ENCODE measurements at places on chromosomes 1 and 21. TPM values are rescaled to one million over a fixed set of nuclear protein-coding genes. Genes with fewer than 3 reads are reported as not detected.

The REG4 gene
- 0.15 TPM for polyA plus RNA-seq

The CFAP298 gene
- polyA plus RNA-seq, result 19.8 TPM

The LCE1A gene
- polyA plus RNA-seq, result not detected

The CACNA1S gene
- not detected for polyA plus RNA-seq

The NTNG1 gene
- not detected for polyA plus RNA-seq

The GPX7 gene
- polyA plus RNA-seq, result 3.9 TPM

The FAM72B gene
- 0.37 TPM for polyA plus RNA-seq

The TBX19 gene
- polyA plus RNA-seq, result 0.42 TPM

The TPTE gene
- not detected for polyA plus RNA-seq

The FAM3B gene
- 0.72 TPM for polyA plus RNA-seq

The FHAD1 gene
- not detected for polyA plus RNA-seq

The CYP4A22 gene
- polyA plus RNA-seq, result 95.7 TPM

The HES3 gene
- polyA plus RNA-seq, result not detected

The C4BPB gene
- 404 TPM for polyA plus RNA-seq

The LCE2C gene
- not detected for polyA plus RNA-seq

The ADORA3 gene
- 5.6 TPM for polyA plus RNA-seq

The GJA5 gene
- 0.70 TPM for polyA plus RNA-seq

The RPE65 gene
- not detected for polyA plus RNA-seq

The LCE3D gene
- not detected for polyA plus RNA-seq

The BARHL2 gene
- polyA plus RNA-seq, result not detected

The ZBTB8OS gene
- polyA plus RNA-seq, result 33.8 TPM

The TTC22 gene
- polyA plus RNA-seq, result 0.96 TPM

The S100B gene
- polyA plus RNA-seq, result 0.79 TPM

The RGSL1 gene
- 0.07 TPM for polyA plus RNA-seq

The FCRL5 gene
- polyA plus RNA-seq, result 0.72 TPM

The TLCD4 gene
- polyA plus RNA-seq, result 24.9 TPM

The ZNF593OS gene
- 0.10 TPM for polyA plus RNA-seq

The MSH4 gene
- polyA plus RNA-seq, result not detected

The FAM163A gene
- polyA plus RNA-seq, result not detected

The C8B gene
- polyA plus RNA-seq, result 413 TPM

The SDHB gene
- 279 TPM for polyA plus RNA-seq

The LEPR gene
- 42.0 TPM for polyA plus RNA-seq

The RPTN gene
- not detected for polyA plus RNA-seq

The ADAMTSL4 gene
- polyA plus RNA-seq, result 11.4 TPM

The OR2T35 gene
- not detected for polyA plus RNA-seq

Measured in liver (tissue), 10 donors.